ENCODE measurements at places on chromosomes 4 and X. TPM values are rescaled to one million over a fixed set of nuclear protein-coding genes. Genes with fewer than 3 reads are reported as not detected.

Gene ERAS
- polyA plus RNA-seq: not detected

GRCh38 chr4:124322234-124323065, 390.1 kb downstream of the ANKRD50 start:
- no peak for DNase-seq

Gene GABRE
- polyA plus RNA-seq: 13.9 TPM

Gene DMRTC1B
- not detected for polyA plus RNA-seq

- no peak for DNase-seq
Measured at GRCh38 chr4:152938237-152938947, 2.3 kb downstream of the FHDC1 start.

Gene BEND2
- polyA plus RNA-seq: not detected

Gene DCLK2
- 7.3 TPM for polyA plus RNA-seq

DNA sequence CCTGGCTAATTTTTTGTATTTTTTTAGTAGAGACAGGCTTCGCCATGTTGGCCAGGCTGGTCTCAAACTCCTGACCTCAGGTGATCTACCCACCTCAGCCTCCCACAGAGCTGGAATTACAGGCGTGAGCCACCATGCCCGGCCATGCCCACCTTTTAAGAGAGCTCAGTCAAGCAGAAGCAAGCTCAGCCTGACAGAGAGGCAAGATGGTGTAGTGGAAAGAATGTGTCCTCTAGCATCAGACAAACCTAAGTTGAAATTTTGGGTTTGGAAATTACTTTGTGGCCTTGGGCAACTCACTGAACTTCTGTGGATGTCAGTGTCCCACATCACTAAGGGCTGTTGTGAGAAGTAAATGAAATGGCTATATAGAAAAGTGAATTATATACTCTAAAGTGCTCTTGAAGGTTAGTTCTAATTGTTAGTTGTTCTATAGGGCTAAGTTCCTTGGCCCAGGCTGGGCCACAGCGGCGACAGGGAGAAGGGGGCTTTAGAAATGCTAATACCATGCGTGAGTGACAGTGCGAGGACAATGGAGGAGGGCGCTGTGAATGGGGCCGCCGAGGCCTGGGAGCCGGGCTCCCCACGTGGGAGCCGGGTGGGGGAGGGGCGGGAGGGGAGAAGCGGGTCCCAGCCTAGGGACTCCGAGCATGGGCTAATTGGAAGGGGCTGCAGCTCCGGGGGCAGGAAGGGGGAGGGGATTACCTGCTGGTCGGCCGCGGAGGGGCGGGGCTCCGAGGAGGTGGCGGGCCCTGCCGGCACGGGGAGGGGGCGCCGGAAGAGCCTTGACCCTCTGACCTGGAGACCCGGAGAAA, 15.6 kb downstream of the PJA1 start:
- no peak for DNase-seq
